ENCODE measurements at places on chromosomes 2 and 18.

DNA sequence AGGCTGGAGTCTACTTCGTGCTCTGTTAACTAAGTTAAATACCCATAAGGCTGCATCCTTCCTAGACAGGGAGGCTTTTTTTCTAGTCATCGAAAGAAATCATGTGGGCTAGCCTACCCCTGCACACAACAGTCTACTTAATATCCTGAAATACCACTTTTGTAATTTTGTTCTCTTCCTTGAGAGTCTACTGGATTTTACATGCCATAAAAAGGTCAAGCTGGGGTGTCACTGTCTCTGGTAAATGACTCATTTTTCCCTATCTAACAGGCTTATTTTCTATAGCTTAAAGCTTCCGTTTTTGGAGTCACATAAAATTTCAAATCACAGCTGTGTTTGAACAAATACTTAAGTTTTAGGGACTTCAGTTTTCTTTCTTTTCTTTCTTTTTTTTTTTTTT is 10.7 kb upstream of the STAM2 start:
- DNase-seq, result no peak

DNA sequence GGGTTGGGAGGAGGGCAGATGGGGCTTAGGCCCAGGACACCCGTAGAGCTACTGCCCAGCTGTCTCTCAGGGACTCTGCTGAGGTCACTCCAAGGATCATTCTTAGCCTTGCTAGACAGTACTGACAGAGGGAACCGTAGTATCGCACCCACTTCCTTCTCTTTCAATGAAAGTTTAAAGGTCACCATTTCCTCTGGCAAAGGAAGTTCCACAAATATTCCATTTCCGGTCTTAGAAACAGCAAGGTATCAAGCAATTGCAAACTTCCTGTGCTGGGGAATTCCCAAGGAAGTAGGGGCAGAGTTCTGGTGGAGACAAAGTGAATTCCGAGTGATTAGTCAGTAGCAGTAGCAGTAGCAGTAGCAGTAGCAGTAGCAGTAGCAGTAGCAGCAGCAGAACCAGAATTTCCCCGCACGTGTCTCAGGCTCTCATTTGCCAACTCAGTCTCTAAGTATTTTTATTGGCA is 24.7 kb downstream of the IL1B start:
- DNase-seq, result no peak

DNA sequence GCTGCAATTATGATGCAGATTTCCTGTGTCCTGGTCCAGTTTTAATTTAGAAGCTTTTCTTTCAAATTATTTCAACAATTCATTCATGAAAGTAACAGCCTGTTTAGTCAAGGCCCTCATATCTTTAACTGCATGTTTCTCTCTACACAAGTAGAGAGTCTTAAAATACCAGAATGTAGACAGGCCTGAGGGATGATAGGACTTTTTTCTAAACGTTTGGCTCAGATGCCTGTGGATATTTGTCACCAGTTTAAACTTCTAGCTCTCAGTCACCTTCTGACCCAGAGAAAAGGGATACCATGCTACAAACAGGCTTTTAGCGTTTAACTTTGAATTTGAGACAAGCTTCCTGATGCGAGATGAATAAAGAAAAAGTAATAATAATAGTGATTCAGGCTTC is 15.7 kb downstream of the COL5A2 start:
- DNase-seq, result no peak

DNA sequence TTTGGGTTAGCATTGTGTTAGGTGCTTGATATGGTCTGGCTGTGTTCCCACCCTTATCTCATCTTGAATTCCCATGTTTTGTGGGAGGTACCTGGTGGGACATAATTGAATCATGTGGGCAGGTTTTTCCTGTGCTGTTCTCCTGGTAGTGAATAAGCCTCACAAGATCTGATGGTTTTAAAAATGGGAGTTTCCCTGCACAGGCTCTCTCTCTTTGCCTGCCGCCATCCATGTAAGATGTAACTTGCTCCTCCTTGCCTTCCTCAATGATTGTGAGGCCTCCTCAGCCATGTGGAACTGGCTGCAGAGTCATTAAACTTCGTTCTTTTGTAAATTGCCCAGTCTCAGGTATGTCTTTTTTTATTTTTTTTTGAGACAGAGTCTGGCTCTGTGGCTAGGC is 2.8 kb downstream of the MSH2 start:
- DNase-seq, result no peak

- DNase-seq, result no peak
These were observed 206.9 kb upstream of the FSIP2 start for GRCh38 chr2:185531721-185532120.

DNA sequence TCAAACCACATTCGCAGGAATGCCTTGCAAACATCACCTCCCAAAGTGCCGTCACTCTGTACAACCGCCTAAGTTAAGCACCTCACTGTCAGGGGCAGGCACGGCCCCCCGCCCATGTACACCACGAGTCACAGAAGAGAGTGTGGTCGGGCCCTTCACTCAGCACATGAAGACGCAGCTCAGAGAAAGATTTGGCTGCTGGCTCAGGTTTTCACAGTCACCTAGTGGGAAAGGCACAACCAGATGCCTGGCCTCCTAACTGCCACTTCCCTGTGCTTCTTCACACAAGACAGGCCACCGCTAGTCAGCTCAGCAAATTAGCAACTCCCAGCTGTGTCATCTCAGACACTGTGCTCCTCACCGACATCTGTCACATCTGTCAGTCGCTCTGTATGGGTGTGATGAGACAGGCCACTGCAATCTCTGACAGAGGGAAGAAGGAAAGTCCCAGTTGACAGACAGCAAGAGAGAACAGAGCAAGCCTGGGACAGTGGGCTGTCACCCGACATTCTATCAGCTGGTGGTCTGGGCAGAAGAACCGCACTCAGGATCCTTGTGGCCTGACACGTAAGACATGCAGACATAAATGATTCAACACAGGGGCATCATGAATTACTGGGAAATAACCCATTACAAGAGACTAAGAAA is 60.8 kb downstream of the CRACDL start:
- DNase-seq, result no peak

- DNase-seq, result no peak
These were observed 18.2 kb upstream of the HMSD start for GRCh38 chr18:63930773-63931354.
